Type B pancreatic cell (in vitro differentiated cells): ENCODE measurements at places on chromosomes 3 and 15.

DNA sequence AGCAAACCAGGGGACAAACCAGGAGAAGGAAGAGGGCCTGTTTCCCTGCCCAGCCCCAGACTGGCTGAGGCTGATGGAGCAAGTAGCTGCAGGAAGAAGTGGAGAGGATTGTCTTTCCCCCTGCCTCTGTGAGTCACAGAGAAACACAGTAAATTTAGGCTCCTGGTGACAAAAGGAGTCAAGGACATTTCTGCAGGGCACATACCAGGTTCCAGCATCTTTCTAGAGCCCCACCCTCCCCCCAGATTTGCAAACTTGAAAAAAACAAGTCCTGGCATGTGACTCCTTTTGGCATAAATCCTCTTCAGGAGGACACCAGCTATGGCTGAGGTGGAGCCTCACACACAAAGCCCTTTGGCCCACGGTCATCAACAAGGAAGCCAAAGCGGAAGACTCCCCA, 17.8 kb downstream of the PLD1 start:
- DNase-seq = no peak
- no peak overlapping the region for H3K27ac ChIP-seq
- peaks cover 24% of the 10 kb centered on the region for H3K4me1 ChIP-seq
- H3K27me3 ChIP-seq = no peaks in the 10 kb centered on the region
- H3K36me3 ChIP-seq = peaks cover 6% of the 10 kb centered on the region
- H3K4me3 ChIP-seq = no peak overlapping the region

GRCh38 chr15:59170295-59171066, 36.2 kb upstream of the LDHAL6B start:
- peaks cover 21% of the 10 kb centered on the region for H3K36me3 ChIP-seq
- no peaks in the 10 kb centered on the region for H3K27me3 ChIP-seq
- no peak for DNase-seq
- H3K4me3 ChIP-seq = no peak overlapping the region
- no peak overlapping the region for H3K27ac ChIP-seq
- peaks cover 19% of the 10 kb centered on the region for H3K4me1 ChIP-seq

- H3K27me3 ChIP-seq = no peaks in the 10 kb centered on the region
- peaks cover 10% of the 10 kb centered on the region for H3K4me1 ChIP-seq
- H3K4me3 ChIP-seq = no peak overlapping the region
These were observed 60.4 kb downstream of the IL12A start for GRCh38 chr3:160049038-160049437.

DNA sequence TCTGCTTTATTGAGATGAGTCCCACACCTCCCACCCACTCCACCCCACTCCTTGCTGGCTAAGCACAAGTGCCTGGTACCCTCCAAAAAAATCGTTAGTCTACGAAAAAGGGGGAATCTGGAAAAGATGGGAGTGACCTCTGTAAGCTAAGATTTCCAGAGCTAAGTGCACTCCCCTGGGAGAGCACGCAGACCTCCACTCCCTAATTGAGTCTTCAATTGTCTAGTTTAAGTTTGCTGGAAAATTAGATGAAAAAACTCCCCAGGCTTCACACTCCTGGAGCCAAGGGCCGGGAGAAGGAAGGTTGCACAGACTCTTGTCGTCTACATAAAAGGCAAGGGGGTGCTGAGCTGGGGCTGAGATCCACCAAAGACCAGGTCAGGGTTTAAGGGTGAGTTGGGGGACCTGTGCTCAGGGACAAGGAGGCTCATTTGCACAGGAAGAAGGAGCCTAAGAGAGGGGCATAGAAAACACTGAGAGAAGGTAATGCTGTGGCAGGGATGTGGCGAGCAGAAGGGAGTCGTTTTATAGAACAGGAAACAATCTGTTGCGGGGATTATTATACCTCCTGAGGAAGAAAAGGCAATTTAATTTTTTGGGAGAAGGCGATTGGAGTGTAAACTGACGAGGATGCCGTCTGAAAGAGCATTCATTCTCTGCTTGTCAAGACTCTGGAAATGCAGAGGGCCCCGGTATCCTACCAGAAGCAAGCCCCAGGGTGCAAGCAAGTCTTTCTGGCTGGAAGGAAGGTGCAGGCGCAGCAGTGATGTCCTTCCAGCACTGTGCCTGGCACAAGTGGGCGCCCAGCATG, 126.5 kb upstream of the DLG1 start:
- H3K4me1 ChIP-seq = peaks cover 30% of the 10 kb centered on the region
- H3K36me3 ChIP-seq = no peaks in the 10 kb centered on the region
- H3K27ac ChIP-seq = no peak overlapping the region

DNA sequence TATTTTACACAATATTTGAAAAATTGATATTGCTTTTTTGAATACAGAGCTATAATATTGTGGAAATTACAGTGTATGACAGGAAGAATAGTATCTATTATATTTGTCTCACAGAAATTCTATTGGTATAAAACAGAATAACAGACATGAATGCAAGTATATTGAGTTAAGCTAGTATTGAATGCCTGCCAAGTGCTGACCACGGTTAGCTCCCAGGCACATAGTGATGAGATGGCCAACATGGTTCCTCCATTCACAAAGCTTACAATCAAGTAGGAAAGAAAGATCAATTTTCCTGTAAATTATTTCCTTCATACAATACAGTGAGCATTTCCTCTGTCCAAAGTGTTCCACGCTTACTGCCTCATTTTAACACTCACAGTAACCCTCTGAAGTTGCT, 67.6 kb downstream of the TP63 start:
- no peak overlapping the region for H3K27ac ChIP-seq
- no peaks in the 10 kb centered on the region for H3K27me3 ChIP-seq
- DNase-seq = no peak
- H3K36me3 ChIP-seq = no peaks in the 10 kb centered on the region
- no peak overlapping the region for H3K4me3 ChIP-seq
- peaks cover 5% of the 10 kb centered on the region for H3K4me1 ChIP-seq

DNA sequence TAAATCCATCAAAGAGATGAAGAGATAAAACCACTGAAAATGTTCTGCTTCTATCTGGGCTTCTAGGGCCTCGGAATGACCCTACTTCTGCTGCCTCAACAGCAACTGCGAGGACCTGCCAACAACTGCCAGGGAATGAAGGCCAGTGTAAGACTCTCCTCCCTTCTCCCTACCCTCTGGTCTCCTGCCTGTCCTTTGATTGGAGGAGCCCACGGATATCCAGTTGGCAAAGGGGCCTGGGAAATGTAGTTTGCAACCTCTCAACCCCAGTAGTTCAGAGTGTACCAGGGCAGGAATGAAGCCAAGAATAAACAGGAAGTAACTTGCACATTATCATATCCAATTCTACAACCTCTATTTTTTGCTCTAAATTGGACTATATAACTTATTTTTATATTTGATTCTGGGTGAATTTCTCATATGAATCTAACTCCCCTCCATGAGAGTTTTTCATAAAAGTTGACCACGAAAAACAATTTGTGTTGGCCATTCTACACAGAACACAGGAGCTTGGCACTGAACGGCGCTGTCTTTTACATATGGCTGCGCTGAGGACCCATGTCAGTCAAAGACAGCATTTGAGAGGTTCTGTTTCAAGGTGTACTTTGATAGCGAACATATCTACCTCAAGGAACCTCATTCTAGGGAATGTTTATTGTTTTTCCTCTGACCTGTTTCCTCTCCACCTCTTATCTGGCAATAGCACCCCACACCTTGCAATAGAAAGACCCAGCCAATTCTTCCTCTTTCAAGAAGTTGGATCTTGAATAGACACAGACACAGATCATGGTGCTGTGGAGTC, 91.1 kb upstream of the RNF7 start:
- no peaks in the 10 kb centered on the region for H3K36me3 ChIP-seq
- H3K4me3 ChIP-seq = no peak overlapping the region
- no peak overlapping the region for H3K27ac ChIP-seq
- DNase-seq = no peak
- peaks cover 19% of the 10 kb centered on the region for H3K4me1 ChIP-seq

DNA sequence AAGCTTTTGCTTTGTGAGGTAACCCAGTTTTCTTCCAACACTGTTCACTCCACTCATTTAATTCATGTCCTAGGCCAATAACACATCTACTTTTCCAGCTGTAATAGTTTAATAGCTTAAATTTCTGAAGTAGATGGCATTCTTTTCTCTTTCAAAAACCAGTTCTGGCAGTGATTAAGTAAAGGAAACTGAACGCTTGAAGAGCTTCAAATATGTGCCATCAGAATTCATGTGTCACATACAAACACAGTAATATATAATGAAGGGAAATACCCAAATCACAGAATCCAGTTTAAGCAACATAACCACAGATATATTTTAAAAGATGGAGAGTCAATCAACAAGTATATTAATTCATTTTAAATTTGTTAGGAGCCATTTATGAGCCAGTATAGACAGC, 91.0 kb downstream of the TNIK start:
- peaks cover 3% of the 10 kb centered on the region for H3K27me3 ChIP-seq
- H3K4me1 ChIP-seq = peaks cover 26% of the 10 kb centered on the region
- no peak for DNase-seq
- H3K36me3 ChIP-seq = no peaks in the 10 kb centered on the region
- H3K27ac ChIP-seq = no peak overlapping the region
